ENCODE measurements at places on chromosomes 1 and 21.

DNA sequence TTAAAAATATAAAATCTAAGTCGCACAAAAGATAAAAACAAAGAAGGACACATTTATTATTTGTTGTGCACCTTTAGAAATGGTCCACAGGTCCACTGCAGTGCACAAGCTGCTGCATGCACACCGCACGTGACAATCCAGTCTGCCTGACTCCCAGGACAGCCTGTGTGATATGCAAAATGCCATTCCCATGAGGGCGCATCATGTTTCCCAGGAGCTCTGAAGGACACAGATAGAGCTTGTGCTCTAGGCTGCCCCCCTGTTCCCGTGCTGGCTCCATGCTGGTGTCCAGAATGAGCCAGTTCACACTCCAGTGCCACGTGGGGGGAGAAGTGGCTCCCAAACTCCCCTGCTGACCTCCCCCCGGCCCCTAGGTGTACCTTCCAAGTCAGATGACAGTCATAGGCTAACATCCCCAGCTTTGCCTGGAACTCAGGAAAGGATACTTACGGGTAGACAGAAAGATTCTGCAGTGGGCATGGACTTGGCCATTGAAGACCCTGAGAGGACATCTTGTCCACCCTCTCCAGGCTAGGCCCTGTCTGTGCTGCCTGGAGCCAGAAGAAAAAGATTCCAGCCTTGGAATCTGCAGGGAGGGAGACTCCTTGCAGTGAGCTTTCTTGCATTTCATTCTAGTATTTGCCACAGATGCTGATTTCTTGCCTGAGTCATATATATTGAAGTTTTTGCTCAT lies 26.3 kb downstream of the RAB7B start:
- DNase-seq = no peak

- no peak for DNase-seq
Observed at GRCh38 chr1:20787840-20788795, 1.0 kb upstream of the HP1BP3 start.

GRCh38 chr1:6770751-6771440 lies 14.4 kb upstream of the CAMTA1 start:
- DNase-seq = no peak

DNA sequence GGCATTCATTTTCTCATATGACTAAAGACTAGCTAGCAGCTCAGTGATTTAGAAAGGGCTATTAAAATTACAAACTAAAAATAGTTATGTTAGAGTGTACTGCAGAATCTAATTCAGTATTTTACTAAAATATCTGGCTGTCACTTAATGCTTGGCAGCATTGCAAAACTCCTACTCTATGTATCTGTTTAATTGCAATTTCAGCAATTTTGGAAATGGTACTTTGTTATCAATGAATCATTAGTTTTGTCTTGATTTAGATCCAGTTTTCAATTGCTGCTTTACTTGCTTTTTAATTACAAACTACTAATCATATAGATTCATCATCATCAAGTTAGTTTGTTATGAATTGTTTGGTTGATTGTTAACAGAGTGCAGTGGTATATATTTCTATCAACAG lies 19.2 kb downstream of the C1orf87 start:
- no peak for DNase-seq

GRCh38 chr1:151729966-151730291 lies 8.6 kb downstream of the RIIAD1 start:
- DNase-seq = no peak
